ENCODE measurements at places on chromosomes 13 and 19.

DNA sequence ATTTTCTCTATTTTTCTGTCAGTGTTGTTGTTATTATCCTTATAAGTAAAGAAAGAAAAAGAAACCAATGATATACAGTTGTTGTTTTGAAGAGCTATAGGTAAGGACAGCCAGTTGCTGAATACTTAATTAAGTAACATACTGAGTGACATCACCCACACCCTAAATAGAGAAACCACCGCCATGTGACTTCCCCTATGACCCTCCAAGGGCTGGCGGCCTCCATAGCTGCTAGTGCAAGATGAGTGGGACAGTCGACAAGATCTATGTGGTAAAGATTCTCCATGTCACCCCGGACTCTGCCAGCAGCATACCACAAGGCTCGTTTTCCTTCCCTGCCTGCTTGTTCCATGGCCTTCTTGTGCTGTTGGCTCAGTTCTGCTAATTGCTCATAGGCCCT lies 221.1 kb downstream of the DNAJC15 start:
- no peak for DNase-seq

- DNase-seq = peak; percentile 77
Observed at GRCh38 chr19:52735734-52736133, 890 bp upstream of the ZNF611 start.

DNA sequence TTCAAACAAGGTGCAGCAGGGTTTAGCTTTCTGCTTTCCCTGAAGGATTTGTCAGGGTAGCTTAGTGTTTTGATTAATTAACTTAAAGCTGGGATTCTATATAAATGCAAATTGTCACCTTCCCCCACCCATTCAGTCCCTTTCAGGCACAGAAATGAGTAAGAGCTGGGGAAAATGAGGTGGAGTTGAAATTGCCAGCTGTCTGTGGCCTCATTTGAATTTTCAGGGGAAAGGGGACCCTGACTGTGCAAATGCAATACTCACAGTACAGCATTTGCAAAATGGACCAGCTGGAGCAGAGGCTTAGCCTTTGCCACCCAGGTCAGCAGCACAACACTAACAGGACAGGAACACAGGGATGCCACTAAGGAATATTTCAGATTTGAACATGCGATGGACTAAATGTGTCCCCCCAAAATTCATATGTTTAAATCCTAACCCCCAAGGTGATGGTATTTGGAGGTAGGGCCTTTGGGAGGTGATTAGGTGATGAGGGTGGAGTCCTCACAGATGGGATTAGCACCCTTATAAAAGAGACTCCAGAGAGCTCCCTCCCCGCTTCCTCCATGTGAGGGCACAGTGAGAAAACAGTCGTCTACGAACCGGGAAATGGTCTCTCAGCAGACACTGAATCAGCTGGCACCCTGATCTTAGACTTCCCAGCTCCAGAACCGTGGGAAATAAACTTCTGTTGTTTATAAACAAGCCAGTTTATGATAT lies 59.5 kb upstream of the CYSLTR2 start:
- no peak for DNase-seq

DNA sequence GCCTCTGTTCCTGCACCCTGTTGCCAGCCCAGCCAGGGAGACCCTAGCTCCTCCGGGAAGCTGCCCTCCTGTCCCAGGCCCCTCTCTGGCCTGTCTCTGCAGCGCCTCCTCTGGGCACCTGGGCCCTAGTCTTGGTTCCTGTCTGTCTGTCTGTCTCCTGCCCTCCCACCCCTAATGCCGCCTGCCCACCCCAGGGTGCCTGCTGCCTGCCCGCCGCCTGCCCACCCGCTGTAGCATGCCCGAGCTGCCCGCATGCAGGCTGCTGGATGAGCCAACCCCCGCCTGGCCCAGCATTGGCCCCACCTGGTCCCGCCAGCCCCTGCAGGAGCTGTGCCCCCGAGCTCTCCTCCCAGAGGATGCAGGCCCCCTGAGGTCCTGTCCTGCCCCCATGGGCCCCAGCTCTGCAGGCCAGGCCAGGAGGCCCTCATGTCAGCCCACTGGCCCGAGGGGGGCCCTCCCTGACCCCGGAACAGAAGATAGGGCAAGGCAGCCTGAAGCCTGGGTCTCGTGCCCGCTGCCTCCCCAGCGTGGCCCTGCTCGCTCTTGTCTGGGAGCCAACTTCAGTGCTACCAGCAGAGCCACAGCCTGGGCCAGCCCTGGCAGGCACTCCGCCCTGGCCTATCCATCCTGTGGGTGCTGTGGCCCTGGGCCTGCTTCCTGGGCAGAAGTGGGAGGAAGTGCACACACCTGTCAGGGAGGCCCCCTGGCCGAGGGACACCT lies 5.2 kb downstream of the MAP2K7 start:
- DNase-seq = no peak

DNA sequence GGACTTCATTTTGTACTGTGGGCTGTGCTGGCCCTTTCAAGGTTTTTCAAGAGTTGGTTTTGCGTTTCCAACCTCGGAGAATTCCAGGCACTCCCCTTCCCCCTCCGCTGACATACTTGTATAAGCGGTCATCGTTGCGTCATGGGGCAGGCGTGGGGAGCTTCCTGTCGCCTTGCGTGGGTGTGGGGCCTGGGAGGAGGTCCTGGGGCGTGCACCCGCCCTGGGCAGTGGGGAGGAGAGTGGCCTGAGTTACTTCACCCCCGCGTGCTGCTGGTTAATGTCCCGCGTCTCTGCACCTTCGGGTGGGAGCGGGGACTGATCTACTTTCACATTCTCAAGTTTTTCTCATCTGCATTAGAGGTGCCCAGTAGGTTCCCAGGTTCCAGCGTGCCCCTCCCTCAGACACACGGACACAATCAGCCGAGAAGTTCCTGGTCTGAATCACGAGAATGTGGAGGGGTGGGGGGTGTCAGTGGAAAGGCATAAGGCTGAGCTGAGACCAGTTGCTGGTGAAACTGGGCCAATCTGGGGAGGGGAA lies 4.1 kb downstream of the IER2 start:
- DNase-seq = peak; percentile 91

- DNase-seq = no peak
Observed at GRCh38 chr19:40691421-40692211, 1.2 kb upstream of the NUMBL start.

DNA sequence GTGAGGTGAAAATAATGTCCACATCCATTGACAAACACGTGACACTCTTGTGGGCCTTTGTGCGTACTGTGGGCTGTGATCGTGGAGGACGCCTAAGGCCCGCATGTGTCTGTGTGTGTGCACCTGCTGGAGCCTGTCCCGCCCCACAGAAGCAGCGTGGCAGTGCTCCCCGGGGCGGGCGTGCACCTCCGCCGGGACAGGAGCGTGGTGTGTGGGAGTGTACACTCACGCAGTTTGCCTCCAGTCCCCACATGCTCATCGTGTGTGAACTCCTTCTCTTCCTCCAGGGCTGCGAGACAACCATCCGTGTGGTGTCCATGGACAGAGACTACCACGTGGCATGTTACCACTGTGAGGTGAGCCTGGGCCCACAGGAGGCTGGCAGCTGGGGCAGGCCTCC lies 13.9 kb downstream of the WTIP start:
- no peak for DNase-seq

DNA sequence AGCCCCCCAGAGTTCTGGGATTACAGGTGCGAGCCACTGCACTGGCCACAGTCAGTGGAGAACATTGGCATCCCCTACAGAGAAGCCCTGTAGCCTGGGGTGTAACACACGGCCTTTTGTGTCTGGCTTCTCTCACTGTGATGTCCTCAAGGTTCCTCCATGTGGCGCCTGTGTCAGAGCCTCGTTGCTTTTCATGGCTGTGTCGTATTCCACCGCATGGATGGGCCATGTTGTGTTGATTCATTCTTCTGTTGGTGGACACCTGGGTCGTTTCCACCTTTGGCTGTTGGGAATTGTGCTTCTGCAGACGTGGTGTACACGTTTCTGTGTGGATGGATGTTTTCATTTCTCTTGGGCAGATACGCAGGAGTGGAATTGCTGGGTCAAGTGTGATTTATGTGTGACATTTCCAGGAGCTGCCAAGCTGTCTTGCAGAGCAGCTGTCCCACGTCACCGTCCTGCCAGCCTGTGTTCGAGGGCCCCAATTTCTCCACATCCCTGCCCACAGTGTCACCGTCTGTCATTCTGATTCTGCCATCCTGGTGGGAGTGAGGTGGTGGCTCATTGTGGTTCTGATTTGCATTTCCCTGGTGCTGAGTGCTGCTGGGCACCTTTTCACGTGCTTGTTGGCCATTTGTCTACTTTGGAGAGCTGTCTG lies 59.4 kb downstream of the KDM4B start:
- no peak for DNase-seq

DNA sequence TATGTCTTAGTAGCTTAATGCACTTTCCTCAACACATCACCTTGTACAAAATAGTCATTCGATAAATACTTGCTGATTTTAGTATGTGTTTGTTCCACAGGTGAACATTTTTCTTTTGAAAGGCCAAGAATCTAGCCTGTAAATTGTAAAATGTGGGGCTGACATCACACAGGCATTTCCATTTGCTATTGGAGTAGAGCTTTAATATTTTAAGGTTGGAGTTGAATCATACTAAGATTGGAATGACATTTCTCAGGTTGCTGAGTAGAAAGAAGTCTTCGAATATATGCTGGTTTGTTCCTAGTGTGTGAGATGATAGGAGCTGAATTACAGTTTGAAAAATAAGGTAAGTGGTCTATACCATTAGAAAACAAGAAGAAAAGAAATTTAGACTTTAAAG lies 112.3 kb upstream of the FRY start:
- DNase-seq = no peak

DNA sequence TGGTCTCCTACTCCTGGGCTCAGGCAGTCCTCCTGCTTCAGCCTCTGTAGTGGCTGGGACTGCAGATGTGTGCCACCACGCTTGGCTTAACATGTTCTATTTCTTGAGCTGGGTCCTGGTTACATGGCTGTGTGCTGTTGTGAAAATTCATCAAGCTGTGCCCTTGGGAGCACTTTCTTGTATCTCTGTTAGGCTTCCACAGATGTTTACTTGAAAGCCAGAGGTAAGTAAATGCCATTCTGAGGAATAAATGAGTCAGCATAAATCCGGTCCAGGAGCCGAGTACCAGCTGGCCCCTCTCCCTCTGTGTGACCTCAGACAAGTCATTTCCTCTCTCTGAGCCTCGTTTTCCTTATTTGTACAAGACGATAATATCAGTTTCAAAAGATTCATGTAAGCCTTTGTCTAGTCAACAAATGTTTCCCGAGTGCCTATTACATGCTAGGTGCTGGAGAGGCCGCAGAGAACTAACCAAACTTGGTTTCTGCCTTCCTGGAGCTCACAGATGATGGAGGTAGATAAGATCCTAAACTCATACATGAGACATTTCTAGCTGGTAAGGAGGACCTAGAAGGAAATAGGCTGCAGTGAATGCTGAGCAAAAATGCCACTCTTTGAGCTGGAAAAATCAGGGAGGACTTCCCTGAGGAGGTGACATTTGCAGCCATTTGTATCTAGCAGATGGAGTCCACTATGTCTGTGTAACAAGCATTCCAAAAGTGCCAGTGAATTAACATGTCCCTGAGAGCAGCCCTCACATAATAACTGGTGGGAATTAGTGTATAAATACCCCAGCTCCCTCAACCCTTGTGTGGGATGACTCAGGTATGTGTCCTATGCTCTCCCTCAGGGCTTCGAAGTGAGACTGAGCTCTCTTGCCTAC lies 2.7 kb upstream of the RASAL3 start:
- no peak for DNase-seq

GRCh38 chr13:67278235-67278634 lies 48.1 kb upstream of the PCDH9 start:
- no peak for DNase-seq

GRCh38 chr13:36130552-36131221 lies 495 bp downstream of the DCLK1 start:
- peak; percentile 69 for DNase-seq

GRCh38 chr19:10288662-10289166 lies 1.0 kb upstream of the ICAM5 start:
- DNase-seq = no peak

DNA sequence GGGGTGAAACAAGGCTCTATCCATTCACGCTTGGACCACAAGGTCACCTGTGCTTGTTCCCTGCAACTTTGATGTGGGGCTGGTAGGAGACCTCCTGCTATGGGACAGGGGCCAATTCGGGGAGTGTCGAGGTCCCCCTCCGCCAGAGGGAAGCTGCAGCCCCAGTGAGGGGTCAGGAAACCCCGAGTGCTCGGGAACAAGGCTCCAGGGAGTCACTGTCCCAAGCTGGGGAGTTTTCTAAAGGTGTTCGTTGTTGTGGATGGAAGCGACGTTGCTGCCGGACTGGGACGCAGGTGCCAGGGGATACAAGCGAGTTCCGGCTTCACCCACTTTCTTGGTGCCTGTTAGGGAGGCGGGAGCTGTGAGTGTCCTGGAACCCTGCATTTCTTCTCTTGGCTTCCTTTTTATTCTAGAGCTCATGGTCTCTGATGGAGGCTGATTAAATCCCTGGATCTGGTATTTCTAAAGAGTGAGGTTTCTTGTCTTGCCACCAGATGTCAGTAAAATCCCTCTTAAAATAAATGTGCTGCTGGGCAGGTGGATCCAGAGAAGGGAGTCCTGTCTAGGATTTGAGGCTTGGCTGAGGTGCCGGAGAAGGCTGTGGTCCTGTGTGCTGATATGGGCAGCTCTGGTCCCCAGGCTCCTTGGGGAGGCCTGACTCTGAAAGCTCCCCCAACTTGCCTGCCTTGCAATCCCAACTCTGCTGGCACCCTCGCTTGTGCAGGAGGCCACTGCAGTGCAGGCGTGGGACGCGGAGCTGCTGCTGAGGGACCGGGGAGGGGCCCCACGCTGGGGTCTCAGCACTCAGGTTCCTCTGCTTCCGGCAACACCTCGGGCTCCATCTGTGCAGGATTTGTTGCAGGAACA lies 153.9 kb downstream of the TEX29 start:
- DNase-seq = no peak

DNA sequence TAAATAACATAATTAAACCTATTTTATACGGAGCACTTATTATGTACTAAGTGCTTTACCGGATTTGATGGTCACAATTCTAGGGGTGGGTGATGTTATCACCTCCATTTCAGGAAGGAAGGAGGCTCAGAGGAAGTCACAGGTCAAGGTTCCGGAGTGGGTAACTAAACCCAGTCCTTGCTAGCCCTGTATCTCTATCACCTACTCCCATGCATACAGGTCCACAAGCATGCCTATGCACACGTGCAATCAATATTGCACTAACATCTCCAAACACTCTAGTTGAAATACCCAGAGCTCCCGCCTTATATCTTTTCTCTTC lies 17.8 kb upstream of the FOSB start:
- no peak for DNase-seq

- DNase-seq = no peak
Observed at GRCh38 chr19:33921165-33921564, 124.5 kb downstream of the KCTD15 start.

- DNase-seq = no peak
Observed at GRCh38 chr19:5479958-5480357, 24.7 kb downstream of the ZNRF4 start.

DNA sequence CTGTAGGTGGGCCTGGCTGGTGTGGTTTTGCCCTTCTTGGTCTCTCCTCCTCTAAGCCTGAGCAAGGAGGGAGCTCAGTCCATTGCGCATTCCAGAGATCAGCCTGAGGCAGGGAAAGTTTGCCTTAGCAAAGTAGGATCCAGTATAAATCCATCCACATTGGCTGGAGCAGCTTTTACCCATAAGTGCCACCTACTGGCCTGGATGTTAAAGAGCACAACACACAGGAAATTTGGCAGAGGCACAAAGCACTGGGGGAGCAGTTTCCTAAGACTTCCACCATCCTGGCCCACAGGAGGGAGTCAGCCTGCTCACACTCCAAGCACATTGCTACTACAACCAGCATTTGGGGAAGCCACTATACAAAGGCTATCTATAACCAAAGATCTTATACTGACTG lies 1124.2 kb downstream of the SLITRK1 start:
- no peak for DNase-seq

- DNase-seq = no peak
Observed at GRCh38 chr13:25468325-25469168, 96.8 kb downstream of the ATP8A2 start.

GRCh38 chr13:46716821-46717220 lies 80.1 kb downstream of the ESD start:
- DNase-seq = no peak
